ENCODE measurements at places on chromosomes 7 and 10.

- no peak for DNase-seq
Measured at GRCh38 chr7:129354428-129355157, 79.6 kb upstream of the STRIP2 start.

GRCh38 chr7:76310102-76310957 is 7.9 kb downstream of the HSPB1 start:
- DNase-seq, result no peak

DNA sequence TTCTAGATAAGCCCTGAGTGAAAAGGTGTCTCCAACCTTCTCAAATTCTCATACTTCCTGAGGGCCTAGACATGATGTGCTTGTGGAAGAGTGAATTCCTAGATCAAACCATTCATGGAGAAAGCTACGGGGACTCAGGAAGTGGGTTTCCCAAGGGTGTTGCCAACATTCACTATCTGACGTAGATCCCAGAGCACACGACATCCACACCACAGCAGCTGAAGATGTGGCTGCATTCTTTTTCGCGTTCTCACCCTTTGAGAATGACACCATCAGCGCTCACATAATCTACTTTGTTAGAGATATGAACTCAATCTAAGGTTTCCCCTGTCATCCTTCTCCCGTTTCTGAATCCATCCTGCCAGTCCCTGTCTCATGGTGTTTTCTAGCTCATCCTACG is 290.8 kb downstream of the DNAJB6 start:
- DNase-seq, result no peak

DNA sequence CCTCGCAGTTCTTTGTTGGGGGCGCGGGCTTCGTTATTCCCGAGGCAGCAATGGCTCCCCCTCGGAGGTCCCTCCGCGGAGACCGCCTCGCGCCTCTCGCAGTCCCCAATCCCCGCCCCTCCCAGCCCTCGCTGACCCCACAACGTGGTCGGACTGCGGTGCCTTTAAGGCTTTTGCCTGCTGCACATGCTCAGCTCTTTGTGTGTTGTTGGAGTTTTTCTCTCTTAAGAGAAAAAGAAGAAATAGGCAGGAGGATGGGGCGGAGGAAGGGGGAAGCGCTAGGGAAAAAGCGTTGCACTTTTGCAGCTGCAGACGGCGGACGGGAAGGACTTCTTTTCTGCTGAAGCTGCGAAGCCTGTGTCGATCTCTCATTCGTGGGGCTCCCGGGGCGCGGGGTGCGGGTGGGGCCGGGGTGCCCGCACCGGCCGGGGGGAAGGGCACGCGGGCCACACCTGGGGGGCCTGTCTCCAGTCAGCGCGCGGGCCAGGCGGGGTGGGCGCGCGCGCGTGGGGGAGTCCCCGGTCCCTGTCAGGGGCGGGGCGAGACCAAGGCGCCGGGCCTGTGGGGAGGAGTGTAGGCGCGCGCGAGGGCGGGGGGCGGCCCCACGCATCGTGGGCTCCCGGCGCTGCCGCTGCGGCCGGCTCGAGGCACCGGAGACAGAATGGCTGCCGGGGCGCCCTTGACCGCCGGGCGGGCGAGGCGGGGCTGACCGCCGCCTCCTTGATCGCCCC is 445 bp upstream of the ATRNL1 start:
- peak; percentile 20 for DNase-seq

GRCh38 chr7:110534241-110534931 is 556.5 kb upstream of the LRRN3 start:
- DNase-seq, result no peak

DNA sequence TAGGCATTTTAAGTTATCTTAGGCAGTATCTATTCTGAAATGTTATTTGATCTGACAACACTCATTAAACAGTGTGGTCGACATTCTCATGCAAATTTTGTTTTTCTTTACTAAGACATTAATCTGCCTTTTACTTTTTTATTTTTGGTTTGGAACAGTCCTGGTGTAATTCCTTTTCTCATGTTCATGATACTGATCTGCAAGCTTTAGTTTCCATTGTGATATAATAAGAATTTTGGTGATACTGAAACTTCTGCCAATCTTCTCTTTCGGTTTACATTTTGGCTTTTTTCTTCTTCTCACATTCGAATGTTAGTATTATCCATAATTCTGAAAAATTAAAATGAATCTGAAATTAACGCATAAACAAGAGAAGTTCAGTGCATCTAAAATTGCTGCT is 281.9 kb upstream of the MTPN start:
- DNase-seq, result no peak

DNA sequence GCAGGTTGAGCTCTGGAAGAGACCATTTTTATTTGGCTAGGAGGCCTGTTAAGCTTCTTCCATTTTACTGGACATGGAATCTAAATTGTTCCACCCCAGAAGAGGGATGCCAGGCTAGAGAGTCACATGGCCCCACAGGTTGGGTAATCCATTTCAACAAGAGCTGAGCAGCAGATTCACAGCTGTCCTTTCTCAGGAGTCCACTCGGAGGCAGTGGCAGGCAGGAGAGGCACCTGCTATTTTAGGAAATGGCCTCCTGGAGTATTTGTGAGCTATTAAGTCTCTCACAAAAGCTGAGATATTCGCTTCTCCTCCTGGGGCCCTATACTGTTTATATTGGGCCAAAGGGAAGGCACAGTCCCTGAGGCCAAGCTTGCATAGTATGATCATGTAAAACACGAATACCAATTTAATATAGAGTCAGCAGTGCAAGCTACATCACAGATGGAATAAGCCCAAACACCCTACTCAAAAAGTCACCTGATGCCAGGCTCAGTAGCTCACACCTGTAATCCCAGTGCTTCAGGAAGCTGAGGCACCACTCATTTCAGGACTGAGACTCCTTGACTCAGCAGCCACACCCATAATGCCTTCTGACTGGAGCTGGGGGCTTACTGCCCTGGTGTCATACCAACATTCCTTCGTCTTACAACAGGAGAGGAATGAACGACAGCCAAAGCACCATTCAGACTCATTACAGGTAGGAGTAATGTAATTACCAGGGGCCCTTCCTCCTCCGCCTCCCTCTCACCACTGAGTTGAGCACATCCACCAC is 124.1 kb downstream of the LMBR1 start:
- DNase-seq, result no peak

- DNase-seq, result no peak
Measured at GRCh38 chr7:69122953-69123352, 475.3 kb upstream of the AUTS2 start.

- DNase-seq, result peak; percentile 6
Measured at GRCh38 chr7:106462365-106462859, 177.6 kb upstream of the NAMPT start.

GRCh38 chr10:64535131-64535867 is 1014.1 kb downstream of the REEP3 start:
- no peak for DNase-seq

DNA sequence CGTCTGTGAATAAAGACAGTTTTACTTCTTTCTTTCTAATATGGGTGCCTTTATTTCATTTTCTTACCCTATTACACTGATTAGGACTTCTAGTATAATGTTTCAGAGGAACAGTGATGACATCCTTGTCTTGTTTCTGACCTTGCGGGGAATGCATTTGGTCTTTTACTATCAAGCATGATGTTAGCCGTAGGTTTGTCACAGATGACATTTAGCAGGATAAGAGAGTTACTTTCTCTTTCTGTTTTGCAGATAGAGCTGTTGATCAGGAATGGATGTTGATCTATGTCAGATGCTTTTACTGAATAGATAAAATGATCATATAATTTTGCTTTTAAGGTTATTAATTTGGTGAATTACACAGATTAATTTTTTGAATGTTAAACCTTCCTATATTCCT is 6.6 kb upstream of the IGFBP3 start:
- no peak for DNase-seq

- no peak for DNase-seq
Measured at GRCh38 chr7:98174334-98175259, 36.6 kb upstream of the BHLHA15 start.

DNA sequence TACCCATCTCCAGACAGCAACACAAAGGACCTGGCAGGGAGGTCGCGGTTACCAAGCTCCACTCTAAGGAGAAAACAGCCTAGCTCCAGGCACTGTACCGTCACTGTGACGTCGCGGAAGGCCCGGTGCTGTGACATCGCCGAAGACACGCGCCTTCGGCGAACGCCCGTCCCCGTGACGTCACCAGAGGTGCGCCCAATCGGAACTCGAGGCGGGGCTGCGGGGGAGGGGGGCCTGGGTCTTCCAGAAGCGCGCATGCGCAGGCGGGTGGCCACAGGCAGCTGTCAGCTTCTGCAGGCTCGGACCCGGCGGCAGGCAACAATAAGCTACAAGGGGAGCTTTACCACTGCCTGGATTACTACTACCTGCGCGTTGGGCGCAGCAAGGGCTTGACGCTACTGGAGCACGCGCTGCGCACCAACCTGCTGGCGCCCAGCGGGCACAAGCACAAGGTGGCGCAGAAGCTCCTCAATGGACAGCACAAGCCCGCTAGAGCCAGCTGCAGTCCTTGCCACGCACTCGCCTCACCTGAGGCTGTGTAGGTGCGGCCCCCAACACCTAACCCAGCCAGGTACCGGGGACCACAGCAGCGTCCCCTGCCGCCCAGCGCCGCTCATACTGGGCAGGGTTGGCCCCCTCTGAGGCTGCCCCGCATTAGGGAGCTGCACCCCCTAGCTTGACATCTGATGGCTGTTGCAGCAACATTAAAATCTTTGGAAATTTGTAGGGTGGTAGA is 208.4 kb downstream of the TPST1 start:
- peak; percentile 77 for DNase-seq

GRCh38 chr7:107754642-107755041 is 10.7 kb downstream of the CBLL1 start:
- DNase-seq, result no peak

GRCh38 chr10:63005246-63005645 is 127.9 kb upstream of the NRBF2 start:
- DNase-seq, result no peak

- no peak for DNase-seq
Measured at GRCh38 chr7:140390034-140390433, 8.3 kb downstream of the SLC37A3 start.

- DNase-seq, result no peak
Measured at GRCh38 chr10:132624847-132625471, 87.4 kb downstream of the INPP5A start.

GRCh38 chr7:48101968-48102367 is 12.9 kb downstream of the UPP1 start:
- DNase-seq, result no peak

DNA sequence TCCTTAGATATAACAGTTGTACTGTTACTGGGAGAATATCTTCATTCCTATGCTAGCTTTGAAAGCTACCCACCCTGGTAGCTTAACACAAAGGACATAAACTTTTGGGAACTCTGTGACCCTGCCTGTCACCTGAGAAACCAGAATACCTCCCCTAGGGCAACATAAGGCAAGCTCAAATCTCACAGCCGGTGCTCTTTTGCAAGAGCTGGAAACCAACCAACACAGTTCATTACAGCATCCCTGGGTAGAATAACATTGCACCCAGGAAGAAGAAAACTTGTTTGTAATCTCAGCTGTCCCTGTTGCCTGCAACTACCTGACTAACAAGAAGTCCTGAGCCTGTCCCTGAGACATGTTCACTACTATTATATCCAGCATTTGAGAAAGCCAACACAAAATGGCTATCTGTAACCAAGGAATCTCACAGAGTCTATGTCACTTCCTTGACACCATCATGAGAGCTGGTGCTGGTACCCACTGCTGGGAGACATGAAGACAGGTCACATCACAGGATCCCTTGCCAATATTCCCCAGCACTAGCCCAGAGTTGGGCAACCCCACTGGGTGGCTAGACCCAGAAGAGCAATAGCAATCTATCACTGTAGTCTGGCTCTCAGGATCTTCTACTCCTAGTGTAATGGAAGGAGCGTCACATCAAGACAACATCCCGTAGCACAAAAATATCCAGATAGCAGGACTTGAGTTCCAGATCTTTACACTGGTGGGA is 31.3 kb downstream of the AKR1C3 start:
- no peak for DNase-seq

DNA sequence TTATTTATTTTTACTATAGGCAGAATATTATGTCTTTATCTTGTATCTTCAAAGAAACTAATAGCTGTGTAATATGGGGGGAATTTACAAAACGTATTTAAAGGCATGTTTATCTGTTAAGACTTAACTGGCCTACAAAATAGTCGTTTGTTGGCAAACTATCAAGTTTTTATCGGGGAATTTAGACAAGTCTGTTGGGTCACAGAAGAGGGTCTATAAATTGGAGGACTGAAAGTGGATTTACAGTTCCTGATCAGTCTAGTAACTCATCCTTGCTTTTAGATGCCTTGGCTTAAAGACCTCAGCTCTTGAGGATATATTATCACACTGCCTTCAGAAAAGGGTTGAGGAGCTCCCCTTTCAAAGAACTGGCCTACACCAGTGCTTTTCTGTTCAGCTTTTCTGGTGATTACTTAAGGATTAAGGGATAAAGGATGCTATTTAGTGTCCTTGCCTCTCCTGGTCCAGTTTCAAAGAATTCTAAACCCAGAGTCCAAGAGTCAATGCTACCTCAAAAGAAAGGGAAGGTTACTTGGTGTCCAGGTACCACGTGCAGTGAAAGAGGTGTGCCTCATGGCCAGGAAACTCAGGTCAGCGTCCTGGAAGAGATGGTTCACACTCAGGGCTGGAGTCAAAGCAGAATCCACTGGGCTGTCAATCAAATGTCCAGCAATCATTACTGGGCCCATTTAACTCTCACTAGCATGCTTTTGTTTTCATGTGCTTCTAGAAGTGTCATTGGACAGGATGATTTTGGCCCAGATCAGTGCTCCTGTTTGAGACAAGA is 42.9 kb upstream of the ABI1 start:
- DNase-seq, result no peak

DNA sequence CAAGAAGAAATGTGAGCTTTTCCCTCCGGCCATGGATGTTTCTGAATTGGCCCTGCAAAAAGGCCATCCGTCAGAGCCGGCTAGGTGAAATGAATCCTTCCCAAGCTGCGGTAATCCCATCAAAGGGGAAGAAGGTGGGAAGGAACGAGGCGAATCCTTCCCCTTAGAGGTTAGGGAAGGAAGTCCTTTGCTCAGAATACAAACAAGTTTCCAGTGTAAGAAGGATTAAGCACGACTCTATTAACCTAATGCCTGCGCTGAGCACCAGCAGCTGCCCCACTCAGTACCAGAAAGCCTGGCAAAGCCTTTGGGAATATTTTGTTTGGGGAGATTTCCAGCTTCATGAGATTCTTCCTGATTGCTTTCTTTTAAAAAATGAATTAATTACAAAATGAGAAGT is 42.8 kb downstream of the CLRN3 start:
- no peak for DNase-seq

- no peak for DNase-seq
Measured at GRCh38 chr7:151367284-151367683, 25.7 kb downstream of the NUB1 start.

DNA sequence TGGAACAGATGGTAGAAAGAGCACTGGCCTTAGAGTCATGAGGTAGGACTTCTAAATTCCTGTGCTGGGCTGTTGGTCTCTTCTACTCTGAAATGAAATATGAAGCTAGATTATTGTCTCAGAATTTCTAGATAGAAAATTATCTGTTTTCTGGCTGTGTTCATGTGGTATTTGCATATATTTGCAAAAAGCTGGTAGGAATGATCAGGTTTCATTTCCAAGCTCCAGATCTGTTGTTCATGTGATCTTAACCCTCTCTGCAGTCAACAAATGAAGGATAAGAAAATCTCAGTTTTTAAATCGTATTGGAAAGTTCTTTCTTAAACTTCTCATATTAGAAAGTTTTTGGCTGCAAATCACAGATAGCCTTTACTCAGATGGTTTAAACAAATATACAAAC is 248.3 kb downstream of the CDK14 start:
- no peak for DNase-seq

GRCh38 chr7:25028370-25029021 is 48.5 kb upstream of the OSBPL3 start:
- peak; percentile 51 for DNase-seq

GRCh38 chr10:129954492-129955315 is 9.4 kb downstream of the EBF3 start:
- no peak for DNase-seq
